ENCODE measurements at places on chromosomes 16 and 17.

DNA sequence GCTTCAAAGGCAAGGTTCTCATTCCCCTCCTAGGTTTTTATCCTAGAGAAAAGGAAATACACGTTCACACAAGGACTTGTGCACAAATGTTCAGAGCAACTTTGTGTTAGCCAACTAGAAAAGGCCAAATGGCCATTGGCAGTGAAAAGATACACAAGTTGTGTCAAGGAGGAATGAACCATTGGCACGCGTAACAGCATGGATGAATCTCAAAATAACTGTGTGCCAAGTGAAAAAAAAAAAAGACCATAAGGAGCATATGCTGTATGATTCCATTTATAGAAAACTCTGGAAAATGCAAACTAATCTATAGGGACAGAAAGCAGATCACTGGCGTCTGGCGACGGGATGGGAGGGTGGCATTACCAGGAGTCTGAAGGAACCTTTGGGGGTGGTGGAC lies 333.8 kb downstream of the SNX29 start:
- no peak for DNase-seq

DNA sequence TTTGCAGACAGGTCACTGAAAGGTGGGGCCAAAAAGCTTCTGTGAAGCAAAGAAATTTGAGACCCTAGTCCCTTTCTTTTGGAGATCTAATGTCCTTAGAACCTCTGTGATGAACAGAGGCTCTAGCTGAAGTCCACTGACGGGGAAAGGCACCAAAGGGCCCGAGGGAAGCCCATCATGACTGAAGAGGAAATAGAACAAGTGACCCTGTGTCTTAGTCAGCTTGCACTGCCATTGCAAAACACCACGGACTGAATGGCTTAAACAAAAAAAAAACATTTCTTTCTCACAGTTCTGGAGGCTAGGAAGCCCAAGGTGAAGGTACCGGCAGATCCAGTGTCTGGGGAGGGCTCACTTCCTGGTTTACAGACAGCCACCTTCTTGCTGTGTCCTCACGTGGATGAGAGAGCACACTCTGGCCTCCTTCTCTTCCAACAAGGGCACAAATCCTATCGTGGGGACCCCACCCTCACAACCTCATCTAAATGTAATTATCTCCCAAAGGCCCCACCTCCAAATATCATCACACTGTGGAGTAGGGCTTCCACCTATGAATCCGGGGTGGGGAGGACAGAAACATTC lies 24.3 kb upstream of the ASGR2 start:
- DNase-seq, result no peak

- peak; percentile 65 for DNase-seq
These were observed at the start of gene TRIM65 for GRCh38 chr17:75896415-75897159. TRIM65 (minus strand) TSS chr17:75896951; CDS start chr17:75896937, 14 bp downstream.

DNA sequence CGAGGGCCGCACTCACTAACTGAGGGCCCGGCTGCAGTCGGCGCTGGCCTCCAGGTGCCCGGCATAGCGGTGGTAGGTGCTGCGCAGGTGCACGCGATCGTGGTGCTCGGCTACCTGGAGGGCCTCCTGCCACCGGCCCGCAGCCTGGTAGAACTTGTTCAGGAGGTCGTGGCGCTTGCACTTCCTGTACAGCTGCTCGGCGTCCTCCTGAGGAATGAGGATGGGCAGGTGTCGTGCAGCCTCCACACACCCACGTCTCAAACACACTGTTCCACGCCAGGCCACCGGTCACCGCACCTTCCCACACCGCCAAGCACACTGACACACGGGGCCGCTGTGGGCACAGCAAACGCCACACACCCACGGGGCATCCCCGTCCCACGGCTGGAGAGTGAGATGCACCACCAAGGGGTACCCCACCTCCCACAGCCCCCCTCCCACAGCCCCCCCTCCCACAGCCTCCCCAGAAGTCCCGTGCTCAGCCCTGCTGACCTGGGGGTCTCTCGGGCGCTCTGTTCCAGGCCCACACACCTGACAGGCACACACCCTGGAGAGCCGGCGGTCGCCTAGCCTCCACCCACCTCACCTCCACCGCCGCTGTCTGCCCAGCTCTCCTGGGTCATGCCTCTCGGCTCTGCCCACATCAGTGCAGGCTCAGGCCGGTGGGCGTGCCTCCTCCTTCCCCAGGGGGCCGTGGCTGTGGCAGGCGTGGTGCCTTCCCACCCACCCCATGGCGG lies 7.4 kb upstream of the TMEM204 start:
- DNase-seq, result no peak

DNA sequence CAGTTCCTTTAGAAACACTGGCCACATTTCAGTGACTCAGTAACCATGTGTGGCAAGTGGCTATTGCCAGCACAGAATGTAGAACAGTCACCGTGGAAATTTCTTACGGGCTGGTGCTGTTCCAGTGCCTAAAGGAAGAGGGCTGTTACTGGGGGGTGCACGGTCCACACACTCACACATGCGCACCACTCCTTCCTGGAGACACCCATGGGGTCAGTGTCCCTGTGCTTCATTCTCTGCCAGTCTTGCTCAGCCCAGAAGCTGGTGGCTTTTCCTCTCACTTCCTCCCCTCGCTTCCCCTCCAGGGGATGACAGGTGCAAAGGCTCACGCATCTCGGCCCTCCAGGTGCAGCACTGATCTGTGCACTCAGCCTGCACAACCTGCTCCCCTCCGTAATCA lies 115.6 kb downstream of the CCDC182 start:
- DNase-seq, result no peak

DNA sequence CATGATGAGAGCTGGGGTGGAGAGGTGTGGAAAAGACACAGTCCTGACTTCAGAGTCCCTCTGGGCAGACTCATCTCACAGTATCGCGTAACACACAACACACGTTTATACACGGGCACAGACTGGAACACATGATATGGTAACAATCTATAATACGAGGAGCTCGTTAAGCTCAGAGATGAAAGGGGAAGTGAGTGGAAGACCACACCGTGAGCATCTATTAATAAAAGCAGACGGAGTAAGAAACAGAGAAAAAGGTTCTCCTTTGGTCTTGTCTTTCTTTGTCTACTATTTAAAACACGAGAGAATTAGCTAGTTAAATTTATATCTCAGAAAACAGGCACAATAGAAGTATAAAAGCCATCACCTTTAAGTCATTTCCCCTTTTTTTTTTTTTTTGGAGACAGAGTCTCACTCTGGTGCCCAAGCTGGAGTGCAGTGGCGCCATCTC lies 13.5 kb downstream of the ANKRD11 start:
- no peak for DNase-seq

DNA sequence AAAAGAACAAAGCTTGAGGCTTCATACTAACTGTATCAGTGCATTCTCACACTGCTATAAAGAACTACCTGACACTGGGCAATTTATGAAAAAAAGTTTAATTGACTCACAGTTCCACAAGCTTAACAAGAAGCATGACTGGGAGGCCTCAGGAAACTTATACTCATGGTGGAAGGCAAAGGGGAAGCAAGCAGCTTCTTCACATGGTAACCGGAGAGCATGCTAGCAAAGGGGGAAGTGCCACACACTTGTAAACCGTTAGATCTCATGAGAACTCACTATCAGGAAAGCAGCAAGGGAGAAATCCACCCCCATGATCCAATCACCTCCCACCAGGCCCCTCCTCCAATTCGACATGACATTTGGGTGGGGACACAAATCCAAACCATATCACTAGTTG lies 25.3 kb downstream of the CTRB2 start:
- DNase-seq, result no peak

DNA sequence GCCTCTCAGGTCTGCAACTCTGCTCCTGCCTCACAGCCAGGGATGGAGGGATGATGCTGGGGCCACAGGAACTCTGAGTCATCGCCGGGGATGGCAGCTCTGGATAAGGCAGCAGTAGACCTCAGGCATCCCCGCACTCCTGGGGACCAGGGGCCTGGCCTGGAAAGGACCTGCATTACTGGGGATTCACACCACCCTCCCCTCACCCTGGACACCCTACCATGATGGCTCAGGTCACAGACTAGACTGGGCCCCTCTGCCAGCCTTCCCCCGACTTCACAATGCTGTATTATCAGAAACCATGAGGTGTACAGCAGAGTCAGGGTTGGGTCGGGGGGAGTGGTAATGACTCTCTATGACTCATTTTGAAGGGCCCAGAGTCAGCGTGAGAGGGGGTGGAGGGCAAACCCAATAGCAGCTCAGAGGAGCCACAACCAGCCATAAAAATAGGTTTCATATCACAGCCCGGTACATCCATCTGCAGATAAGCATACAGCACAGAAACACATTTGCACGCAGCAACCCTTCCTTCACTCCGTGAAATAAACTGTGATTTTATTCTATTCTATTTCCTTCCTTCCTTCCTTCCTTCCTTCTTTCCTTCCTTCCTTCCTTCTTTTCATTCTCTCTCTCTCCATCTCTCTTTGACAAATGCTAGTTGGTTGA lies 28.8 kb downstream of the DYNLRB2 start:
- DNase-seq, result peak; percentile 23

DNA sequence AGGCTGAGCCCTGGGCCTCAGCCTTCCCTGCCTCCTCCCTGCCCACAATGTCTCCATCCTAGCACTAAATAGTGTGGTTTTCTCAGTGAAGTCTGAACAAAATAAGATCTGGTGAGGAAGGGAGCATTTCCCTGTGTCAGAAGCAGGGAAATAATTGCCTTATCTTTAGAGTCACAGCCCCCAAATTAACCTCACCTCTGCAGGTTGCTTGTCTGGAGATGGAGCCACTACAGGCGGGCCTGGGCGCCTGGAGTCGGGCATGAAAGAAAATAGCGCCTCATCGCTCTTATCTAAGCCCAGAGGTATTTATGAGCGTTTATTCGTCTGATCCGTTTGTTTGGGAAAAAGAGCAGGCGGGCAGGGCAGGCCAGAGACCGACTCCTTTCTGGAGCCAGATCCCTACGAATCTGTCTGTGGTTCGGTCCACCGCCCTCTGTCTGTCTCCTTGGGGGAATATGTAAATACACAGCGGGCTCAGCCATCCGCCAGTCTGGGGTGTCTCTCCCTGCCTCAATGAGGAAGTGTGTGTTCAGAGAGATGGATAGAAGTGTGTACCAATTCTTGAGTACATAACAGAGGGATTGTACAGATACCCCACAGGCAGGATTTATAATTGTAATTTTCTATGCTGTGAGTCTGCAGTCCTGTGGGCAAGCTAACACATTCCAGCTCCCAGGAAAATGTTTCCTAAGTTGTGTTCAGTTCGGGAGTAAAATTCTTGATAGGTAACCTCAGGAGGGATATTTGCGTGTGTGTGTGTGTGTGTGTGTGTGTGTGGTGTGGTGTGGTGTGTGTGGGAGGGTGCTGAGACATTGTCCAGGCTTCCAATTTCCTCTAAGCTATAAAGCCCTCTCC lies 4.3 kb downstream of the HOXB6 start:
- DNase-seq, result no peak
